ENCODE measurements at places on chromosomes 3 and 15.
A peak's percentile ranks its signal among the peaks of the same experiment; 100 is the strongest.

DNA sequence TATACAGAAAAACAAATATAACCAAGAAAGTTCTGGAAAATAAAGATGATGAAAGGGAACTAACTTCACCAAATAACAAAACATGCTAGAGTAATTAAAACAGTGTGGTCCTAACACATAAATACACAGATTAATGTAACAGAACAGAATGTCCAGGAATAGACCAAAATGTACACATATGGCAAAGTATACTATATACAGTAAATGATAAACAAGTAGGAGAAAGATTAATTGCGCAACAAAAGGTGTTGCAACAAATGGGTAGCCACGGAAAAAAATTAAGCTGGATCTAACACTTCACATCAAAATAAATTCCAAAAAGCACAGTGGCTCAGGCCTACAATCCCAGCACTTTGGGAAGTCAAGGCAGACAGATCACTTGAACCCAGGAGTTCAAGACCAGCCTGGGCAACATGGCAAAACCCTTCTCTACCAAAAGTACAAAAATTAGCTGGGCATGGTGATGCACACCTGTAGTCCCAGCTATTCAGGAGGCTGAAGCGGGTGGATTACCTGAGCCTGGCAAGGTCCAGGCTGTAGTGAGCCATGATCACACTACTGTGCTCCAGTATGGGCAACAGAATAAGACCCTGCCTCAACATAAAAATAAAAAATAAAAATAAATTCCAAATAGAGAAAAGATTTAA is 19.8 kb downstream of the SCAP start:
- DNase-seq: no peak

- DNase-seq: no peak
Measured at GRCh38 chr3:56788521-56788920, 13.2 kb downstream of the ARHGEF3 start.

GRCh38 chr15:88230823-88231222 is 25.7 kb downstream of the NTRK3 start:
- no peak for DNase-seq

GRCh38 chr3:57953576-57953975 is 54.6 kb upstream of the FLNB start:
- no peak for DNase-seq

DNA sequence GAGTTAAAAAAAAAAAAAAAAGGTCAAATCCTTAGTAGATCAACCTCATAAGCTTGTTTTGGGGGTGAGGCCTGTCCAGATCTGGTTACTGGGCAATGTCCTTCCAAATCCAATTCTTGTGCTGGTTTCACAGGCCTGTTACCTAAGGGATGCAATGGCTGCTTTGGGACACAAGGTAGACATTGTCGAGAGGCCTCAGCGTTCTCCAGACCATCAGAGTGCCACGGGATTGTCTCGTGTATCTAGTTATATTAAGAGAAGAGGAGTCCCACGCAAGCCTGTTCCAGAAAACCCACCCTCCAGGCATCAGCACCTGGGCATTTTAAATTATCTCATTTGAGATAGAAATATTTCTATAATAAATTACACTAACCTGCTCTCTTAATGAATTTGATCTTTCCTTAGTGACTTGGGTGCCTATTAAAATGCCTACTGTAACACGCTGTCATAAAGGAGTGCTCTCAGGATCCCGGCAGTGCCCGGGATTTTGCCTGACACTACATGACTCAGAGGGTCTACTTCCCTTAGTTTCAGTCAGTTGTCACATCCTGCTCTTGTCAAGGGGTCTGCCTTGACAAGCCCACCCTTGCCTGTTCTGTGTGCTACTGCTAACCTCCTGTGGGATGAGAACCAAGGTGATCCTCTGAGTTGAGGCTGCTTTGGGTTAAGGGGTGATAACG is 116.0 kb downstream of the LIPC start:
- DNase-seq: peak; percentile 8

DNA sequence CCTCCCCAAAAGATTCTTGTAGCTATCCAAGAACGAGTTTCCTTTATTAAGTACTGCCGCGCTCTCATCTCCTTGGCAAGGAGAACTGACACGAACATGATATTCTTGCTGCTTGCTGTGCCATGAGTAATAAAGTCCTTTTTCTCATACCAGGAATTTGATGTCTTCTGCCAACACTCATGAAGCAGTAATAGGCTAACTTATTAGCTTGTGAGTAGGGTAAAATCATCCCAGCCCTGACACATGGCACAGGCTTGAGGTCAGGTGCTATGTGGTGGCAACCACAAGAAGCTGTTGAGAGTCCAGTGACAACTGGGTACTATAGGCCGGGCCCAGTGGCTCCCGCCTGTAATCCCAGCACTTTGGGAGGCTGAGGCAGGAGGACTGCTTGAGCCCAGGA is 22.7 kb upstream of the UBXN7 start:
- DNase-seq: peak; percentile 11

GRCh38 chr3:161890147-161890625 is 393.6 kb downstream of the OTOL1 start:
- peak; percentile 96 for DNase-seq

Data from EL (cell line).